ENCODE measurements at places on chromosomes 13 and 19. TPM values are rescaled to one million over a fixed set of nuclear protein-coding genes. Genes with fewer than 3 reads are reported as not detected.

ALOX5AP gene
- not detected for total RNA-seq

HSD17B14 gene
- total RNA-seq: 0.59 TPM

CCDC194 gene
- total RNA-seq: not detected

ZNF835 gene
- not detected for total RNA-seq

SHC2 gene
- total RNA-seq: 7.9 TPM

RFPL4AL1 gene
- not detected for total RNA-seq

SPTBN4 gene
- 1.3 TPM for total RNA-seq

MEIOSIN gene
- total RNA-seq: not detected

ZSCAN4 gene
- 0.67 TPM for total RNA-seq

XPO4 gene
- 24.6 TPM for total RNA-seq

GRCh38 chr13:106919133-106919532 is 351.2 kb upstream of the ARGLU1 start:
- DNase-seq: no peak

GRCh38 chr19:3131168-3131567 is 4.7 kb upstream of the GNA15 start:
- no peak for DNase-seq

GRCh38 chr13:27182844-27183497 is 11.4 kb upstream of the USP12 start:
- DNase-seq: peak; percentile 88

- DNase-seq: no peak
Measured at GRCh38 chr13:20968745-20969144, 66.2 kb upstream of the XPO4 start.

DNA sequence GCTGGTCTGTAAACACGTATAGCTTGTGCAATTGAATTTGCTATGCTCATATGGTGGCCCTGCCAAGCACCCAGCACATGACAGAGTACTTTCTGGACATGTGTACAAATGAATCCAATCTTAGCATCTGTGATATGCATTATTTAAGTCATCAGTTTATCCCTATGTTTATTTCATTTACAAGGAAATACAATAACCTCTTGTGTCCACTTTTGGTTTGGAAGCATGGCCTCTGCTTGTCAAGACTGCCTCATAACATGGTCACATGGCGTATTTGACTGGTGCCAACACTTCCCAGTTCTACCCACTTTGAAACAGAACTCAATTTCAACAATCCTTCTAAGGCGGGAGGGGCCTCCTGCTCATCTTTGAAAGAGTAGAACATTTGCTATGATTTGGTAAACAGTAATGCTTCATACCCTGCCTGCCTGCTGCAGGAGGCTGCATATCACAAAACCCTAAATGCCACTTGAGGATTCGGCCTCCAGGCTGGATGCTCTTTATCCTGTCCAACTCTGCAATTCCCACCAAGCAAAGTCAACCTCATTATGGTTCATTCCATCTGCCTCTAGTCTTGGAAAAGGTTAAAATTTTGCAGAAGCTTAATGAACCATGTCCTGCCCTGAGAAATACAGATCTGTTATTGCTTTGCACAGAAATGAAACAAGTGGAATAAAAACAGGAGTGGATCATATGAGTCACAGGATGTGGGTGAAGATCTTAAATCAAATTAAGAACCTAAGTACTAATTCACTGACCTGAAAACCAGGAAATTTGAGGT is 151.3 kb downstream of the CYSLTR2 start:
- no peak for DNase-seq

DNA sequence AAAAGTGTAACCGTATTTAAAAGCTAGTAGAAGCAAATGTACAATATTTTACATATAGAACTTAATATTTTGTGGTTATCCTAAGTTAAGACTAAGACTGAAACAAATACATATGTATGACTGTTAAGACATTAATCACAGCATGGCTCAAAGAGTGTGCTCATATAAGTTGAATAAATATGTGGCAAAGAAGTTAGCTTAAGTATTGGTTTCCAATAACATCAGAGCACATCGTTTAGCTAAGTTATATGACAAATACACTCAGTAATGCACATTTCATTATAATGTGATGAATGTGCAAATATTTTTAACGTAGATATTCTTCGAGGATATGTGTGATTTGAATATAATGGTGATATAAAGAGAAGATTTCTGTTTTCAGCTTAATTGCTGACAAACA is 253.8 kb downstream of the SLITRK5 start:
- no peak for DNase-seq

GRCh38 chr13:23956106-23956505 is 58.8 kb upstream of the C1QTNF9B start:
- peak; percentile 33 for DNase-seq

DNA sequence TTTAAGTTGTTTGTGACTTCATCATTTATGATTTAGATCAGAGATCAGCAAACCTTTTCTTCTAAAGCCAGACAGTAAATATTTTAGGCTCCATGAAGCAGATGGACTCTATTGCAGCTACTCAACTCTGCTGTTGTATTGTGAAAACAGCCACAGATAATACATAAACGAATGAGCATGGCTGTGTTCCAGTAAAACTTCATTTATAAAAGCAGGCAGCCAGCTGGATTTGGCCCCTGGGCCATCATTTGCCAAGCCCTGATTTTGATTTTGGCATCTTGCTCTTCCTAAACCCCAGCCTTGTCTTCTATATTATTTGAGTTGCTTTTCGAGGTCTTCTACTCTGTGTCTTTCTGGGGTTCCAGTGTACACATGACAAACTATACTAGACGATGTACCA is 41.3 kb downstream of the RNASEH2B start:
- DNase-seq: no peak

DNA sequence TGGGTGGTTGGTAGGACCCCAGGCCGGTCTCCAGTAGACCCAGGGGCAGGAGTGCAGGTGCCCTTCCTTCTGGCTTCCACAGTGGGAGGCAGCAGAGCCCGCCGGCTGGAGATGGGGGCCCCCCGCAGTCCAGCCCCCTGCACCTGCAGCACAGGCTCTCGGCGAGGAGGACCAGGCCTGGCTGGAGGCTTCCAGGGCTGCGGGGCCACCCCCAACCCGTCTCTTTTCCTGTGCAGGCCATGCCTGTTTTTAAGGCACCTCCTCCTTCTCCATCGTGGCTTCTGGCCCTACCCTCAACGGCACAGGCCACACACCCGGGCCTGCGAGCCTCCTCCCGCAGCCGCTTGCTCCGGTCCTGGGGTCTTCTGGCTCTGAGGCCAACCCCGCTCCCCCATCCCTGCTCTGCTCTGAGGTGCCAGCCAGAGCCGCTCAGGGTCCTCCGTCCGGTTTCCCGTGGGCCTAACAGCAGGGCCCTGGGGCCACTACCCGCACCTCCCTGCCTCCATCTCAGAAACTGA is 77.2 kb upstream of the ANKRD10 start:
- DNase-seq: no peak

DNA sequence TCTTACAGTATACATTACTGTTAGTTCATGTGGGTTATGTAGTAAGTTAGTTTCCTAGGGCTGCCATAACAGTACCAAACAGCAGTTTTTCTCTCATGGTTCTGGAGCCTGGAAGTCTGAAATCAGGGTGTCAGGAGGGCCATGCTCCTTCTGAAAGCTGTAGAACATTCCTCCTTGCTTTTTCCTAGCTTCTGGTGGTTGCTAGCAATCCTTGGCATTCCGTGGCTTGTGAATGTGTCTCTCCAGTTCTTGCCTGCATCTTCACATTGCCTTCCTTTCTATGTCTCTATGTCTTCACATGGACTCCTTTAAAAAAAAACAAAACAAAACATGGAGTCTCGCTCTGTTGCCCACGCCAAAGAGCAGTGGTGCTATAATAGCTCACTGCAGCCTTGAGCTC is 95.4 kb downstream of the WDFY2 start:
- DNase-seq: no peak

GRCh38 chr19:37855098-37855497 is 51.3 kb downstream of the WDR87 start:
- DNase-seq: no peak

- DNase-seq: no peak
Measured at GRCh38 chr19:13762635-13763235, 1.6 kb upstream of the MRI1 start.

DNA sequence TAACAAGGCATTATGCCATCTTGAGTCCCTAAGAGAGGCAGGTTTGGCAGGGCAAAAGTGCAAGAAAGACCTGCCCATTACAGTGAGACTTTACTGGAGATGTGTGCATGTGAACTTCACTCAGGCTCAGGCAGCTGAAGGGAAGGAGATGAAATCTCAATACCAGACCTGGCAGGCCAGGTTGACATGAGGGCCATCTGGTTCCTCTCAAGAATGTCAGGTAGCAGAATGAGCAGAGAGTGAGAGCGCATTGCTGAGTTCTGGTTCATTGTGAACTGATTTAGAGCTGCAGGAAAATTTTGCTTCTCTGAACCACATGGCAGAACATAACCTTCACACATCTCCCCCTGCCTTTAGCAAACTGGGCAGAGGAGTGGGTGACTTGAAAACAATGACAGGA is 406.3 kb downstream of the GPC5 start:
- no peak for DNase-seq

- DNase-seq: no peak
Measured at GRCh38 chr13:54029720-54030119, 1001.1 kb downstream of the OLFM4 start.

DNA sequence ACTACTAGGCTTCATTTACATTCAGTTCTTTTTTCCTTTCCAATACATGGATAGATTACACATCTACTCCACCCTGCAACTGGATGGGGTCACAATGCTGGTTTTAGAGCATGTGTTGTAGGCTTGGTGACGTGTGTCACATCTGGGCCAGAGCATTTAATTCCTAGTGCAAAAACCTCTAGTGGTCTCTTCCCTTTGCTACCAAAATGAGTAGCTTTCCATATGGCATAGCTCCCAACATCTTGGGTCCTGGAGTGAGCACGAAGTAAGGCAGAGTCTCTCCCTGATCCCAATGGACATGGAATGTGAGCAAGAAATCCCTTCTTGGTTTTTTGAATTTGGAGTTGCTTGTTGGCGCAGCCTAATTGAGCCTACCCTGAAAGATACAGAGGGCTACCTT is 51.7 kb downstream of the TNFSF11 start:
- DNase-seq: no peak

DNA sequence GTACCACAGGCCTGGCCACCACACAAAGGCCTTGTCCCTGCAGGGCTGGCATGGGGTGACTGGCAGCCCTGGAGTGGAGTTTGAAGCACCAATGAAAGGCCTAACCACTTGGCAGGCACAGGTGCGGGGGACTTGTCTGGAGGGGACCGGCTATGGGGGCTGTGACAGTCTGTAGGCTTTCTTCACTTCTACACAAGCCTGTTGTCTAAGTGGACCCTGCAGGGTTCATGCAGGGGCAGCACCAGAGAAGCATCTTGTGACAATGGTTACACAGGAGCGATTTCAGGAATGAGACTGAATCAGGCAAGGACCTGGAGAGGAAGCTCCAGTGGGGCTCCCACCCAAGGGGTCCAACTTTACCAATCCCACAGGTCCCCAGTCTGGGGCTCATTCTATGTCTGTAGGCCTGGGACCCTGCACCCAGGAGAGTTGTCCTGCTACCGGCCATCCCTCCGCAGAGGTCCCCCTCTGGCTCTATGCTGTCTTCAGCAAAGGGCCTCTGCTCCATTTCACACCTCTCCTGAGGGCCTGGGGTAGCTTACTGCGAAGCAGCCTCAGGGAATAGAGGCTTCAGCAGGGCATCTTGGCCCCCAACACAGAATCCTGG is 2.3 kb upstream of the ZNF837 start:
- DNase-seq: no peak

DNA sequence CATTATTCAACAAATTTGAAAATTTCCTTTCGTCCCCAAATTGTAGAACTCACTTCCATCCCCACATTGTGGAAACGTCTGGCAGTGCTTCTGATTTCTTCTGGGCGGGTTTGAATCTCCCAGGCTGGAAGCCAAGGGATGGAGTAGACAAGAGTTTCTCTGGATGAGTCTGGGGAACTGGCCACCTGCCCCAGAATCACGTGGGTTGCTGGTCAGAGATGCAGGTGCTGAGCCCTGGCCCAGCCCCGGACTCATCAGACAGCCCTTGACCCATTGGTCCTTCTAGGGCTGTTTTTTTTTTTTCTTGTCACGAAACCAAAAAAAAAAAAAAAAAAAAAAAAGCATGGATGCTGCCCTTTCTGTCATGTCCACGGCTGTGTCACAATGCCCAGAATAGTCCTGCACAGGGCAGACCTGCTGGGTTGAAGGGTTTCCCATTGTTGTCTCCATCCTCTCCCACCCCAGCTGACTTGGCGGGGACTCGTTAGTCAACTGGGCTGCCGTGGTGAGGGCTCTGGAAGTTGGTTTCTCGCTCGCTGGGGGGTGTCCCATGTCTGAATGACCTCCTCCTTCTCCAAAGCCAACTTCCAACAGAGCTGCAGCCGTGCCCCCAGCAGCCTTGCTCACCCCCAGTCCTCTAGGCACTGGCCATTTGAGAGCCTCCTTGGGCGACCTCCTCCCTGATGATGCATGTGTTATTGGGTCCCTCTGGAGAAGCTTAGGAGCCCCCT is 12.8 kb downstream of the CHST8 start:
- DNase-seq: no peak

DNA sequence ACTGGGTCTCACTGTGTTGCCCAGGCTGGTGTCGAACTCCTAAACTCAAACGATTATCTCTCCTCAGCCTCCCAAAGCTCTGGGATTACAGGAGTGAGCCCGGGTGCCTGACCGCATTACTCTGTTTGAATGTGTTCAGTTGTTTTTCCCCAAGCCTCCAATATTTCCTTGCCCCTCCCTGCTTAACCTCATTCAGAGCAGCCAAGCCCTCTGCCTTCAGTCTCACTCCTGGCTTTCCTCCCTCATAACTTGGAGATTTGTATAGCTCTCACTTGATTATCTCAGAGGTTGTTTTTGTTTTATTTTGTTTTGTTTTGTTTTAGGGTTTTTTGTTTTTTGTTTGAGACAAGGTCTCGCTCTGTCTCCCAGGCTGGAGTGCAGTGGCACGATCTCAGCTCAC is 11.4 kb downstream of the EPHX3 start:
- no peak for DNase-seq

- DNase-seq: peak; percentile 22
Measured at GRCh38 chr13:30978981-30979956, 46.8 kb downstream of the TEX26 start.

DNA sequence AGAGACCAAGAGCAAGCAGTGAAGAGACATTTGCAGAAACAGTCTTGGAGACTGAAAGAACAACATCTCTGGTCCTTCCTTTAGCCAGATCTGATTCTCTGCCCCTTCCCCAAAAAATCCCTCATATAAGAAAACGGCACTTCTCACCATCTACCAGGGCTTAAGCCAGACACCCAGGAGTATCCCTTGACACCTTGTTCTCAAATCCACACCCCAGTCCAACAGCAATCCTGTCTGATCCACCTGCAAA is 1.7 kb upstream of the PLEKHG2 start:
- no peak for DNase-seq

Data from myocyte (in vitro differentiated cells).